ENCODE measurements at places on chromosomes 5 and 9. TPM values are rescaled to one million over a fixed set of nuclear protein-coding genes. Genes with fewer than 3 reads are reported as not detected.

OLFM1 gene
- 0.16 TPM for polyA plus RNA-seq

ANKH gene
- polyA plus RNA-seq = 14.3 TPM

SLC35D2 gene
- 24.1 TPM for polyA plus RNA-seq

MCTP1 gene
- 0.66 TPM for polyA plus RNA-seq

LRRC19 gene
- polyA plus RNA-seq = not detected

AGXT2 gene
- polyA plus RNA-seq = not detected

PDE8B gene
- polyA plus RNA-seq = 0.02 TPM

ASPN gene
- polyA plus RNA-seq = 1.1 TPM

PCDHGB4 gene
- polyA plus RNA-seq = 10.9 TPM

FBXW2 gene
- polyA plus RNA-seq = 69.0 TPM

MEF2C gene
- polyA plus RNA-seq = 2.0 TPM

CYSTM1 gene
- 14.9 TPM for polyA plus RNA-seq

CARD9 gene
- 0.93 TPM for polyA plus RNA-seq

CCDC127 gene
- polyA plus RNA-seq = 6.6 TPM

SLC34A3 gene
- polyA plus RNA-seq = not detected

All from AG04450 (cell line).